ENCODE measurements at places on chromosomes 13 and 19. TPM values are rescaled to one million over a fixed set of nuclear protein-coding genes. Genes with fewer than 3 reads are reported as not detected.

The DHDH gene
- 2.0 TPM for total RNA-seq

The SLC6A16 gene
- total RNA-seq = 0.48 TPM

The PTGIR gene
- total RNA-seq = 0.28 TPM

The NDUFS7 gene
- 67.5 TPM for total RNA-seq

The PPP1R13L gene
- 121 TPM for total RNA-seq

The CACNA1A gene
- 0.35 TPM for total RNA-seq

The PRTN3 gene
- not detected for total RNA-seq

DNA sequence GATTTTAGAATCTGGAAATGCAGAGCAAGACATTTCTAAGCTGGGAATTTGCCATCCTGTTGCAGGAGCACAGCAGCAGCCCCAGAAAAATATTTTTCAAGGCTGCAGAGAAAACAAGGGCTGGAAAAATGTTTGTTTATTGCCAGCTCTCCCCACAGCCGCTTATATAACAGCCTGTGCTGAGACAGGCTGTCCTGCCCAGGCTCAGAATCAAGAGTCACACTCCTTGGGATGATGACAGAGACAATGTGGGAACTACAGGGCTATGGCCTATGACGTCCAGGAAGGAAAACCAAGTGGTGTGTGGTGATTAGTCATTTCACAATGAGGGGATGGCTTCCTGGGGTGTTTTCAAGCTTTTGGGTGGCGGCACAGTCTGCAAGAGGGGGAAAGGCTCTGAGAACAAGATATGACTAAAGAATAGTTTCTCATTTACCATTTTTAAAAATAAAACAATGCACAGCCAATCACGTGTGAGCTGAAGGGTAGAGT lies 136.3 kb upstream of the SERP2 start:
- no peaks in the 10 kb centered on the region for H3K36me3 ChIP-seq
- peaks cover 39% of the 10 kb centered on the region for H3K4me1 ChIP-seq
- no peaks in the 10 kb centered on the region for H3K27me3 ChIP-seq
- DNase-seq = peak; percentile 25
- peak overlapping the region; percentile 58 for H3K27ac ChIP-seq
- no peak overlapping the region for H3K4me3 ChIP-seq

GRCh38 chr13:48733739-48734335 lies 80.1 kb downstream of the CYSLTR2 start:
- no peak for DNase-seq
- no peaks in the 10 kb centered on the region for H3K27me3 ChIP-seq
- H3K27ac ChIP-seq = no peak overlapping the region
- no peaks in the 10 kb centered on the region for H3K4me1 ChIP-seq

- no peaks in the 10 kb centered on the region for H3K27me3 ChIP-seq
- H3K4me3 ChIP-seq = no peak overlapping the region
- no peak for DNase-seq
- no peaks in the 10 kb centered on the region for H3K36me3 ChIP-seq
Measured at GRCh38 chr13:70792121-70792520, 683.9 kb upstream of the KLHL1 start.

DNA sequence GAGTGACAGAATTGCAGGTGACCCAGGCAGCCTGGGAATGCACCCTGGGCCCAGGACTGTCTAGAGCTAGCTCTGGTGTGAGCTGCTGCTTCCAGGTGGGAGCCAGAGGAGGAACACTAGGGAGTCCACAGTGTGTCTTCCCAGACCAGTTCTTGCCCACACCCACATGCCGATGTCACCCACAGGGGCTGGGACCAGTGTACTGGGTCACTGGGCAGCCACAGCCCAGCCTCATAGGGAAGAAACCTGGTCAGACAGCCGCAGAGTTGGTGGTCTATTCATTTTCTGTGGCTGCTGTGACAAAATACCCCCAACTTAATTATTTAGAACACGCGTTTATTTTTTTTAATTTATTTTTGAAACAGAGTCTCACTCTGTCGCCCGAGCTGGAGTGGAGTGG lies 3.1 kb downstream of the RNF225 start:
- H3K4me3 ChIP-seq = no peak overlapping the region
- H3K27ac ChIP-seq = no peak overlapping the region
- peaks cover 30% of the 10 kb centered on the region for H3K4me1 ChIP-seq
- no peak for DNase-seq

DNA sequence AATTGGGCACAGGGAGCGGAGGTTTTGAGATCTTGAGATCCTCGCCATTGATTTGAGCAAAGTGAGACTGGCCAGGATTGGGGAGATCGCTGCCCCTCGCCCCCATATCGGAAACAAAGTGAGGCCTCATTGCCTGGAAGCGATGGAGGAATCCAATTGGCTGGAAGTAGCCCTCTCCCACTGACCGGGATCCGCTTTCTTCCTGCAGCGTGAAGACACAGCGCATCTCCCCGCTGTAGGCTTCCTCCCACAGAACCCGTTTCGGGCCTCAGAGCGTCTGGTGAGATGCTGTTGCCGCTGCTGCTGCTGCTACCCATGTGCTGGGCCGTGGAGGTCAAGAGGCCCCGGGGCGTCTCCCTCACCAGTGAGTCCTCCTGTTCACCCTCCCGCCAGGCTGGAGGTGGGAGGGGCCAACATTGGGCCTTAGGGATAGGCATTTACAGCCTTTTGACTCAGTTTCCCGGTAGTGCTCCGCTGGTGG lies 438 bp downstream of the PRKCSH start:
- H3K4me3 ChIP-seq = peak overlapping the region; percentile 76
- no peaks in the 10 kb centered on the region for H3K27me3 ChIP-seq
- H3K4me1 ChIP-seq = peaks cover 14% of the 10 kb centered on the region
- DNase-seq = peak; percentile 16
- H3K36me3 ChIP-seq = peaks cover 11% of the 10 kb centered on the region
- H3K27ac ChIP-seq = peak overlapping the region; percentile 67

- no peak overlapping the region for H3K4me3 ChIP-seq
- no peak overlapping the region for H3K27ac ChIP-seq
- no peaks in the 10 kb centered on the region for H3K4me1 ChIP-seq
- H3K36me3 ChIP-seq = no peaks in the 10 kb centered on the region
Measured at GRCh38 chr13:28357247-28357825, 137.6 kb downstream of the FLT1 start.

DNA sequence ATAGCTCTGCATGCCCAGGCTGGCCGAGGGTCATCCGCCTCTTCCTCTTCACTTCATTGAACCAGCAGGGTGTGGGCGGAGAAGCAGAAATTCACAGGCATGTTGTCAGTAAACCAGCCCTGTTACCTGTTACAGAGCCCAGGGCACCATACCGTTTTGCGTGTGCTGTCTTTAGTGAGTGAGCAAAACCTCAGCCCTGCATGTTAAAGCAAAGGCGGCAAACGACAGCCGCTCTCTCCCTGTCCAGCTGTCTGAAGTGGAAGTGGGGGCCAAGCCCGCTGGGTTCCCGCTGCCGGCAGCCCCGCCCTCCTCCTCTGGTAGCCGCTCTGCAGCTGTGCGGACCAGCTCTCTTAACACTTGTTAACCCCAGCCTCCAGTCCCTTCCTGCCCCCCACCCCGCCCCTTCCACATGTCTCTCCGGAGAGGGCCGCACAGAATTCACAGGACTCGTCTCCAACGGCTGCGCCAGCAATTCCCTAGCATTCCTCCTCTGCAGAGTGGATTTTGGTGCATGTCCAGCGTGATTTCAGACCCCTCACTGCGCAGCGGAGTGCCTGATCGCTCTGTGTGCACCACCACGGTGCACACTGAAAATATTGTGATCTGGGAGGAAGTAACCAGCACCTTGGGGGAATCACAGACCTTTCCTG lies 12.7 kb downstream of the KLHL26 start:
- no peak overlapping the region for H3K27ac ChIP-seq
- no peak for DNase-seq
- H3K4me1 ChIP-seq = no peaks in the 10 kb centered on the region
- H3K27me3 ChIP-seq = no peaks in the 10 kb centered on the region

GRCh38 chr13:51380269-51380668 lies 40.8 kb downstream of the SERPINE3 start:
- no peaks in the 10 kb centered on the region for H3K27me3 ChIP-seq
- H3K27ac ChIP-seq = no peak overlapping the region
- no peak overlapping the region for H3K4me3 ChIP-seq
- H3K4me1 ChIP-seq = no peaks in the 10 kb centered on the region
- no peak for DNase-seq
- H3K36me3 ChIP-seq = peaks cover 29% of the 10 kb centered on the region

- DNase-seq = no peak
- H3K36me3 ChIP-seq = no peaks in the 10 kb centered on the region
- no peak overlapping the region for H3K27ac ChIP-seq
- H3K4me1 ChIP-seq = no peaks in the 10 kb centered on the region
Measured at GRCh38 chr19:54561840-54562239, 11.8 kb upstream of the LILRA2 start.

- peak overlapping the region; percentile 63 for H3K4me3 ChIP-seq
- no peaks in the 10 kb centered on the region for H3K36me3 ChIP-seq
- H3K27me3 ChIP-seq = no peaks in the 10 kb centered on the region
- peak; percentile 71 for DNase-seq
- H3K27ac ChIP-seq = no peak overlapping the region
- peaks cover 11% of the 10 kb centered on the region for H3K4me1 ChIP-seq
Measured at GRCh38 chr13:52127783-52128702, 830 bp downstream of the NEK5 start.

DNA sequence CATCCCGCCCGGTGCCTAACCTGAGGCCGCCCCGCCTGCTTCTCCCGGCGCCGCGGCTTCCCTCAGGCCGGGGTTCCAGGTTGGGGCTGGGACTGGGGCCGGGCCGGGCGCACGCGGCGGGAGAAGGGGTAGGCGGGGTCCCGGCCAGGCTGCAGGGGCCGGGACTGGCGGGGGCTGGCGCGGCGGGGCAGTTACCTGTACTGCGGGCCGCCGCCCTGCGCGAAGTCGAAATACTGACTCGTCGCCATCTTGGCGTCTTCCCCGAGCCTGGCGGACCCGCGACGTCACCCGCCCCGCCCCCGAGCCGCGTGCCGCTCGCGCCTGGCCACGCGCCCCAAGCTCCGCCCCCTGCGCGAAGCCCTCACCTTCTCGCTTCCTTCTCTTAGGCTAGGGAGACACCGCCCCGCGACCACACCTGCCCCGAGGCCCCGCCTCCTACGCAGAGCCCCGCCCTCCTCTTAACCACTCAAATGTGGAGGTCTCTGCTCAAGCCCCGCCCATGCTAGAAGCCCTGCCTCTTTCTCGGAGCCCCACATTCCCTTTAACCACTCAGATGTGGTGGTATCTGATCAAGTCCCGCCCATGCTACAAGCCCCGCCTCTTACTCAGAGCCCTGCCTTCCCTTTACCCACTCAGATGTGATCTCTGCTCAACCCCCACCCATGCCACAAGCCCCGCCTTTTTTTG lies at the start of gene ZFR2:
ZFR2 (minus strand) TSS at position 269 of the 687 bp plus-strand sequence; CDS start at position 248, 21 bp downstream.
- H3K4me1 ChIP-seq = no peaks in the 10 kb centered on the region
- H3K27me3 ChIP-seq = peaks cover 49% of the 10 kb centered on the region
- no peak within 1 kb of the TSS for H3K4me3 ChIP-seq
- DNase-seq = no peak

GRCh38 chr13:81874253-81874652 lies 1533.3 kb upstream of the SPRY2 start:
- no peak overlapping the region for H3K27ac ChIP-seq
- no peaks in the 10 kb centered on the region for H3K4me1 ChIP-seq
- no peaks in the 10 kb centered on the region for H3K27me3 ChIP-seq

- no peaks in the 10 kb centered on the region for H3K36me3 ChIP-seq
- no peaks in the 10 kb centered on the region for H3K27me3 ChIP-seq
- H3K4me1 ChIP-seq = peaks cover 31% of the 10 kb centered on the region
- H3K27ac ChIP-seq = no peak overlapping the region
Measured at GRCh38 chr13:35769812-35770211, 293.3 kb upstream of the MAB21L1 start.

DNA sequence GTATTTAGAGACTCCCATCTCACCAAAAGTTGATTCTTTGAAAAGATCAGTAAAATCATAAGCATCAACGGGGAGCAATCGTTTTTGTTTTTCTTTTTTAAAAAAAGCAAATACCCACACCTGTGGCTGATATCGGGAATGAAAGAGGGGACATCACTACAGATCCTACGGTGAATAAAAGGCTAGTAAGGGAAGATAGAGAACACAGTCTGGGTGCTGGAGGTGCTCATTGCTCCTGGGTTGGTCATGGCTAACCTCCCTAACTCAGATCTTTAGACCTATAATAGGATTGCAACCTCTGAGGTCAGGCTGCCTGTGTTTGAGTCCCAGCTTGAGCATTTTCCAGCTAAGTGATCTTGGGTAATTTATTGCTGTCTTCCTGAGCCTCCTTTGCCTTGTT lies 1.1 kb downstream of the EHD2 start:
- H3K4me1 ChIP-seq = 0 out of 2 replicates have a peak, but pooled peaks cover 5% of the 10 kb centered on the region
- no peak for DNase-seq
- no peaks in the 10 kb centered on the region for H3K27me3 ChIP-seq

DNA sequence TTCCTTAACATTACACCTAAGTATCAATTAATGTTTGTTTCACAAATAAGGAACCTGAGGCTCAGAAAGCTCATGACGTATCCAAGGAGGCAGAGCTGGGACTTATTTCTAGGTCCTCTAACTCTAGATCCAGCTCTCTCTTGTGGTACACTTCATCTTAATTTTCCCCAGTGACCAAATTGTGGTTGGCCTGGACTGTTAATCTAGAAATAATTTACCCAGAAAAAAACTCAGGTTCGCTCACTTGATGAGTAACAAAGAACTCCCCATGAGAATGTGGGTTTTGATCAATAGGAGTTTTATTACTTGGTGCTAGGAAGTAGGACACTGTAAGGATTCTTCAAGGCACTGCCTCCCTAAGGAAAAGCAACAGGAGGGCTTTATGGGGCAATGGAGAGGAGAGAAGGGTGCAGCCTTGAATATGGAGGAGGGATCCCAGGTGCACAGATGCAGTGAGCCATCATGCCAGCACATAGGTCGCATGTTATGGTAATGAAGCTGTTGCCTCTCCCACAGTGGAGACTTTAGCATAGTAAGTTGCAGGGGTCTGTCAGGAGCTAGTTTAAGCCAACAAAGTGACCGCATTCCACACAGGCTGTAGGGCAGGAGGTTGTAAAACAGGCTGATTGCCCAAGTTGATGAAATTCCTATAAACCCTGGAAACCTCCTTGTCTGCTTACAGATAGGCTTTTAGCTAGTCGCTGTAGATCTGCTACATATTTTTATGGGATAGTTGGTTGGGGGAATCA lies 14.7 kb downstream of the RAP2A start:
- H3K27ac ChIP-seq = no peak overlapping the region
- H3K4me1 ChIP-seq = no peaks in the 10 kb centered on the region
- no peaks in the 10 kb centered on the region for H3K36me3 ChIP-seq
- no peak for DNase-seq
- no peaks in the 10 kb centered on the region for H3K27me3 ChIP-seq

DNA sequence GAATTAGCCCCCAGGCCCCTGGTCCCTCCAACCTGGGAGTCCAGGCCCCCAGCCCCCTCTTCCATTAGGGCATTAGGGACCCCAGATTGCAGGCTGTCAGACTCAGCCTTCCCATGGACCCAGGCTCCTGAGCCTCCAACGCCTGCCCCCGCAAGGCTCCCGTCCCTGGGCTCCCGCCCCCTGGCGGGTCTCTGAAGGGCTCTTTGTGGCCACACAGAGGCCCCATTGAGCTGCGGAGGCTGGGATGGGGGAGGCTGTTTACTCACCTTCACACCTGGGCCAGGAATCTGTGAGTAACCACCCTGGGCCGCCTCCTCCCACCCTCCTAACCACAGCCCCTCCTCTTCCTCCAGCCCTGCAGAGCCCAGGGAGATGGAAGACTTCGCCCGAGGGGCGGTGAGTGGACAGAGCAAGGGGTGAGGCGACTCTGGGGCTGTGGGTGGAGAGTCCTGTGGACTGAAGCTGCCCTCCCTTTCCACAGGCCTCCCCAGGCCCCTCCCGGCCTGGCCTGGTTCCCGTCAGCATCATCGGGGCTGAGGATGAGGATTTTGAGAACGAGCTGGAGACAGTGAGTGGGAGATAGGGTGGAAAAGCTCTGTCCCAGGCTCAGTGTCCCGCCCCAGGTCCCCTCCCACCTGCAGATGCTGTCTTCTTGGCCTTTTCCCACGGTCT lies 4.9 kb downstream of the ARHGEF1 start:
- peaks cover 13% of the 10 kb centered on the region for H3K36me3 ChIP-seq
- peaks cover 31% of the 10 kb centered on the region for H3K4me1 ChIP-seq
- H3K27ac ChIP-seq = peak overlapping the region; percentile 45
- DNase-seq = peak; percentile 97
- peak overlapping the region; percentile 40 for H3K4me3 ChIP-seq

All from PC-9 (cell line).